ENCODE measurements at places on chromosomes 11 and 22.
A peak's percentile ranks its signal among the peaks of the same experiment; 100 is the strongest.

DNA sequence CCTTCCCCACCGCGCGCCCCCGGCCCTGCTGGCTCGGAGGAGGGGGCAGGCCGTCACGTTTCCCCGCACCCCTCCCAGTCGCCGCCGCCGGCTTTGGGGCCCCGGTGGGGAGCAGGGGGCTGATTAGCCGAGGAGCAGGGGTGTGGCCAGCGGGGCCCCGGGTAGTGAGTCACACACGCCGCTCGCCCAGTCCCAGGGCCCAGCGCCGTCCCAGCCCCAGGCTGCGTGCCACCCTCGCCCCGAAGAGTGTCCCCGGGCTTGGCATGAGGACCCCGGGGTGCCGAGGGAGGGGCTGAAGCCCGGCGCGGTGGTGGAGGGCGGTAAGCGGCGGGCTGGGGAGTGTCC, 34.4 kb downstream of the PRDM11 start:
- DNase-seq: peak; percentile 71

GRCh38 chr11:65043881-65044501, 3.0 kb downstream of the SAC3D1 start:
- no peak for DNase-seq

GRCh38 chr22:37643225-37643847, 3.9 kb downstream of the SH3BP1 start:
- peak; percentile 93 for DNase-seq

DNA sequence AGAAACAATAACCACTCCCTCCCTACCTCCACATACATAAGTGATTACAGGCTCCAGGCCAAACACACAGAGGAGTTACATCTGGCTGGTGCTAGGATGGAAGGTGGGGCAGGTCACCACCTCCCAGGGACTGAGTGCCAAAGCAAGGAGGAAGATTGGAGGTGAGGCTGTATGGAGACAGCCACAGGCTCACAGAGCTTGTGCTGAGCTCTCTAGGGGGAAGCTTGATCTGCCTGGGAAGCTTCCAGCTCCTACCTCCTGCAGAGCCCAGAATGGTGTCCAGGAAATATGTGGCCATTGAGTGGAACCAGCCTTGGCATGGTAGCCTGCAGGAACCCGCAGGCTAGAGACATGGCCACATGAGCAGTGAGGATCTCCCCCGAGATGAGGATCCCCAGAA, 3.6 kb upstream of the MED15 start:
- no peak for DNase-seq

- DNase-seq: no peak
These were observed 4.1 kb downstream of the KCNQ1 start for GRCh38 chr11:2448661-2449547.

- DNase-seq: no peak
These were observed 83.0 kb downstream of the ISX start for GRCh38 chr22:35148866-35149548.

DNA sequence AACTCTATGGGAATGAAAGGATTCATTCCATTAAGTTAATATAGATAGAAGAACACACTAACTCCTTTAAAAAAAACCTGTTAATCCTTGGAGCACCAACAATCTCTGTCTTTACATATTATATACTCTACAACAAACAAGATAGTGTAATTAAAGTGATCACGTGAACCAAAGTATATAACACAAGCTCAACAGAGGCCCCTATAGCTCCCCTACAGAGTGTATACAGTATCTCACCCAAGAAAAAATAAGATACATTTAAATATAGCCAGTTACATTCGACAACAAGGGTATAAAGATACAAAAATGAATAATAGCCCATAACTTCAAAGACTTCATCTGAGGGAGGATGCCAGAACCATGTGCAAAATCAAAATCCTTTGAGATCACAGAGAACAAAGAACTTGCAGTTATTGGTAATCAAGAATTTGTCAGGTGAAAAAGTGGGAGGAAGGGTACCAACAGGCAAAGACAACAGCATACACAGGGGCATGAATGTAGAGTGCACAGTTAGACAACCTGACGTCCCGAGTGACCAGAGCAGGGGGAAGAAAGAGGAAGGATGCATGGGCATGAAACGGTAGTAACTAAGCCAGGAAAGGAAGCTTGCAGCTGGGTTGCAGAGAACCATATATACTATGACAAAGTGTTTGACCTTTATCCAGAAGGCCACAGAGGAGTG, 4.7 kb downstream of the FCHSD2 start:
- DNase-seq: no peak

- no peak for DNase-seq
These were observed 3.3 kb downstream of the DGCR8 start for GRCh38 chr22:20083157-20083890.

DNA sequence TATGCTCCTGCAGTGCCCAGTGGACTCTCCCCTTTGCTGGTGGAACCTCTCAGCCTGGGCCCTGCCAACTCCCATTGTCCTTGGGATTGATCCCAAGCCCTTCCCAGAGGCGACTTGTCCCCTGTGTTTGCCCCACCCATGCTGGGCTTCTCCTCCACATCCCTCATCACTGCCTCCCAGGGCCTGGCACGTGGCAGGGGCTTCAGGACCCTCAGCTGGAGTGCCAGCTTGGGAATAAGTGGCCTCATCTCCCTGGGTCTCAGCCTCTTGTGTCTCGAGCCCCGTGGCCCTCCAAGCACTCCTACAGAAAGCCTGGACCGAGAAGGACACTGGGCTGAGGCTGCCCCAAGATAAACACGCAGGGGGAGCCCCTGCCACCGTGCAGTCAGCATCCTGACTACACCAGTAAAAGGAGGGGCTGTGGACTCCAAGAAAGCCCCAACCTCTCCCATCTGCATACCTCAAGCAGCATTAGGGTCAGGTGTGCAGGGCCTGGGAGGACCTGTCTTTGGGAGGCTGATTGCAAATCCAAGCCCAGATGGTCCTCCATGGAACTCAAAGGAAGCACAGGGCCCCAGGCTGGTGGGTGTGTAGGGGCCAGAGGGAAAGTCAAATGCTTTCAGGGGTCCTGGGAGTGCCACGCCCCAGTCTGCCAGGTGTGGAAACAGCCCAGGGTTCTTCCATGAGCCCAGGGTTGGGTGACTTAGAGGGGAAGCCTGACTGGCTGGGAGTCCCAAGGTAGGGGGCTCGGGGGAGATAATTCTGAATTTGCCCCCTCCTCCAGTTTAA, 9.5 kb upstream of the GNAZ start:
- peak; percentile 26 for DNase-seq

GRCh38 chr11:64863391-64864060, 14.9 kb downstream of the EHD1 start:
- DNase-seq: no peak

DNA sequence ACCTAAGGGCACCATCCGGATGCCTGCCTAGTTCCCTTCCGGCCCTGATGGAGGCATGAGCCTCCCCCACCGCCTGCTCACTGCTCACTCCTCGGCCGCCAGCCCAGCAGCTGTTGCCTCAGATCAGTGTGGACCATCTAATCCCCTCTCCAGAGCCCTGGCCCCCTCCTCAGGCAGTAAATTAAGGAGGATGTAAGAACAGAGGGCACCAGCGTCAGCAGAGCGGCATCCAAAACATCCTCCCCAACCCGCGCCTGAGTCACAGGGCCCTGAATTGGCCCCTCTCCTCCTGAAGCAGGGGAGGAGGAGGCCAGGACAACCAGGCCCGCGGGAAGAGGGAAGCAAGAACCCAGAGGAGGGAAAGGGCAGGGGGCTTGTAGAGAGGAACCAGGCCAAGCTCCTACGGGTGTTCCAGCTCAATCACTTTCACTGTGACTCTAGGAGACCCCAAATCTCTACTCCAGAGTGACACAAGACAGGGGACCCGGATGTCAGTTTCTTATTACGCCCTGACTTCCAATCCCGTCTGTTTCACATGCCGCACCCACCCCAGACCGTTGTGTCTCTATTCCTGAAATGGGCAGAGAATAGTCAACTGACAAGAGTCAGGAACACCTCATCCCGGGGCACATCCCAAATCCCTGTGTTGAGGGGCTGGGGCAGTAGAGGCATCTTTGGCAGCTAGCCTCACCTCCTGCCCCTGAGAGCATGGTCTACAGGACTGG, 31.3 kb upstream of the MYOD1 start:
- no peak for DNase-seq

GRCh38 chr22:23565305-23565914, 14.7 kb downstream of the IGLL1 start:
- DNase-seq: peak; percentile 53

DNA sequence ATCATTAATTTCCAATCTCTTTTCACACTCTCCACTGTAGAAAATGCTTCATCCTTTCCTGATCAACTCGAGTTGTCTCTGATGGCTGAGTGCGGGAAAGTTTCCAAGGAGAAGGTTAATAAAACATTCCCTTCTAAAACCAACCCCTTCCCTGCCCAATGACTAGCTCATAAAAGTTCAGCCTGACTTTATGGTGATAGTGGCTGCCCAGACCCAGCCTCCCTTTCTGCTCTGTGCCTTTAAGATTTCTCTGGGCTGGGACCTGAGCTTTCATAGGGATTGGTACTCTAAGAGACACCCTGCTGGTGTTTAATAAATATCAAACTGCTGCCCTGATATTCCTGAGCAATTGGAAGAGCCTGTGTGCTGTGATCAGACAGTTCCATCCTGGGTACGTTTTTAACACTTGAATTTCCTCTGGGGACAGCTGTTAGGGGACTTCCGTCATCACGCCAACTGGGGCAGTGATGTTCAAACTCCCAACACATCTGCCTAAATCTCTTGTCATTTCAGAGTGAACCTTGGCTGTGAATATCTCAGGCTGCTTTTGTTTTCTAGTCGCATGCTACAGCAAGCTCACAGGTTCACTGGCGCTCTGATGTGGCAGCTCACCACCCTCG, 195.0 kb upstream of the KIRREL3 start:
- no peak for DNase-seq

All from liver (tissue), 10 donors.